ENCODE measurements at places on chromosomes 3 and 15.
A peak's percentile ranks its signal among the peaks of the same experiment; 100 is the strongest.

DNA sequence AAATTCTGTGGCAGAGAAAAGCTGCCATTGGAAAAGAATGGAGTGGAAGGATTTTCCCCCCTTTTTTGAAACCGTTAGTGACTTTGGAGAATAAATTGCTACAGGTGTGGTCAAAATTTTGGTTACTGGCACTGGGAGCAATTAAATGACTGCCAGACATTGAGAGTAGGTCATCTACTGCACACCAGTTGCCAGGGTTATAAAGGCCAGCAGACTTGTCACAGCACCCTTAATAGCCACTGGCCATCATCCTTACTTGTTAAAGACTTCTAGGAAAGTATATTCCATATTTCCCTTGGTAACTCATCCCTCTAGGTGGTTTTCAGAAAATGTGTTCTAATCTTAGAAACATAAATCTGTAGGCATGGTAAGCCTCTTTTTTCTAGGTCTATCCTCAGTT is 8.0 kb downstream of the PIK3CA start:
- no peak for DNase-seq

- no peak for DNase-seq
Measured at GRCh38 chr15:40357246-40357645, 773 bp upstream of the DISP2 start.

GRCh38 chr3:133293397-133294110 is 106.3 kb upstream of the BFSP2 start:
- DNase-seq, result no peak

- DNase-seq, result no peak
Measured at GRCh38 chr3:183802989-183803388, 22.4 kb downstream of the MAP6D1 start.

GRCh38 chr3:190605385-190605784 is 91.5 kb downstream of the IL1RAP start:
- no peak for DNase-seq

DNA sequence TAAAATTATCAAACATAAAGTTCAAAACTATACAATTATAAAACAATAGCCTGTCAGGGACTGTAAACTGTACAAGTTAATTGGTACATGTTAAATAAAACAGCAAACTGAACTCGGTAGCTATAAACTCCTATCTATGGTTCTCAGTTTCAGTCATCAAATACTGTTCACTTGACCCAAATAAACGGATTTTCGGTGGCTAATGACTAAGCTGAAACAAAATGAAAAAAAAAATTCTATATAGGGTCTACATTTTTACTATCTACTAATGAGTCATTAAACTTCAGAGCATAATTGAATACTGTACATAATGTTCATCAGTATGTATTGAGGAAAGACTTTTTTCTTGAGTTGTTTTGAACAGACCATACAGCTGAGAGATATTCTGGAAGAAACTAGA is 6.6 kb downstream of the PROK2 start:
- no peak for DNase-seq

DNA sequence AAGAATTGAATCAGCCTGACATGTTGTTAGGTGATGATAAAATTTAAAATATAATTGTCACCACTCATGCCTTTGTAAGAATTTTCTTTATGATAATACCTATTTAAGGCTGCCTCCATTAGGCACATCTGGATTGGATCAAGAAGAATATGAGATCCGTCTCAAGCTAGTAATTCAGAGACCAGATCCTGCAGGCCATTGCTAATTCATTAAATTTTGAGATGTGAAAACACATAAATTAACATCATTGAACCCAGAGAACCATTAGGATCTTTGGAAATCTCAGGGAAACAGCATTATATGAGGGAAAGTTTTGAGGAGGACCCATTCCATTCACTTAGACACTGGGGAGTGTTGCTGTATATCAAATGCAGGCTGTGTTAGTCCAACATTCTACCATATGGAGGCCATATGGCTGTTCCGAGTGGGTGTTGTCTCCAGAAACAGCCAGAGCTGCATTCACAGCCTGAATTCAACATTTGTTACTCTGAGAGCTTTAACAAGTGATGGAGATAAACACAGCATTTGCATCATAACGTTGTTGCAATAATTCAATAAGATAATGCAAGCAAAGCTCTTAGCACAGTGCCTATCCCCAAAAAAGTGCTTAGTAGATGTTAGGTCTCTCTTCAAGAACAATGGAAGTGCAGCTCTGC is 67.4 kb downstream of the DTWD1 start:
- no peak for DNase-seq

DNA sequence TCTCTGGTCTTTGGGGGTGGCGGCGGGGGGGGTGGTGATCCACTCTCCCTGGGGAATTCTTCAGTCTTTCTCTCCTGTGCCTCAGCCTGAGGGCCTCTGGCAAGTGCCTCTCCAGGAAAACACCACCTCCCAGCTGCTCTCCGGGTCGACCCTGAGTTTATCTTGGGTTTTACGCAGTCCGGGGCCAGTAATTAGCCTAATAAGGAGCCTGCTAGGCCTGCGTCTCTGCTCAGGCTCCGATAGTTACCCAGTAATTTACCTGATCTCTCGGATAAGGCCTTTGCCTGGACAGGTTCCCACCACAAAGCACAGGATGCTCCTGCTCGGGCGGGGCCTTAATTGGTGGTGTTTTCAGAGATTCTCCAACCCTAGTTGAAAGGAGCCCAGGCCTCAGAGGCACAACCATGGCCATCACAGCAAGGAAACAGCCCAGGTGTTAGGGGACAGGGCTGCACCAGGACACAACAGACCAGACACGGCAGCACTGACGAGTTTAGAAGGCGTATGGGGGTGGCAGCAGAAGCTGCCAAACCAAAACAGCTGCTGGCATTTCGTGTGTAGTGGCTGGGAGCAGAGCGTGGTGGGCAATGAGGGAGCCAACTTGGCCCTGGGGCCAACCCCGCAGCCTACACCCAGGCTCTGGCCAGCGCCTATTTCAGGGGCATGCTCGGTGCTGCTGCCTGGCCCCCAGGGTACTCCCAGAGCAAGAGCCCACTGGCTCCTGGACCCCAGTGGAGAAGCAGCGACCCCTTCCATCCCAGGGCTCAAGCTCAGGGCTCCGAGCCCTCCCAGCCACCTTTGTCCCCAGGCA is 71.4 kb downstream of the KLF13 start:
- DNase-seq, result no peak

- no peak for DNase-seq
Measured at GRCh38 chr15:43932907-43933306, 106.1 kb downstream of the WDR76 start.

GRCh38 chr15:53836618-53837017 is 77.2 kb upstream of the WDR72 start:
- DNase-seq, result peak; percentile 22

- no peak for DNase-seq
Measured at GRCh38 chr3:149448331-149448831, 26.1 kb upstream of the TM4SF4 start.

GRCh38 chr15:99755692-99756409 is 22.6 kb upstream of the LYSMD4 start:
- DNase-seq, result peak; percentile 74

DNA sequence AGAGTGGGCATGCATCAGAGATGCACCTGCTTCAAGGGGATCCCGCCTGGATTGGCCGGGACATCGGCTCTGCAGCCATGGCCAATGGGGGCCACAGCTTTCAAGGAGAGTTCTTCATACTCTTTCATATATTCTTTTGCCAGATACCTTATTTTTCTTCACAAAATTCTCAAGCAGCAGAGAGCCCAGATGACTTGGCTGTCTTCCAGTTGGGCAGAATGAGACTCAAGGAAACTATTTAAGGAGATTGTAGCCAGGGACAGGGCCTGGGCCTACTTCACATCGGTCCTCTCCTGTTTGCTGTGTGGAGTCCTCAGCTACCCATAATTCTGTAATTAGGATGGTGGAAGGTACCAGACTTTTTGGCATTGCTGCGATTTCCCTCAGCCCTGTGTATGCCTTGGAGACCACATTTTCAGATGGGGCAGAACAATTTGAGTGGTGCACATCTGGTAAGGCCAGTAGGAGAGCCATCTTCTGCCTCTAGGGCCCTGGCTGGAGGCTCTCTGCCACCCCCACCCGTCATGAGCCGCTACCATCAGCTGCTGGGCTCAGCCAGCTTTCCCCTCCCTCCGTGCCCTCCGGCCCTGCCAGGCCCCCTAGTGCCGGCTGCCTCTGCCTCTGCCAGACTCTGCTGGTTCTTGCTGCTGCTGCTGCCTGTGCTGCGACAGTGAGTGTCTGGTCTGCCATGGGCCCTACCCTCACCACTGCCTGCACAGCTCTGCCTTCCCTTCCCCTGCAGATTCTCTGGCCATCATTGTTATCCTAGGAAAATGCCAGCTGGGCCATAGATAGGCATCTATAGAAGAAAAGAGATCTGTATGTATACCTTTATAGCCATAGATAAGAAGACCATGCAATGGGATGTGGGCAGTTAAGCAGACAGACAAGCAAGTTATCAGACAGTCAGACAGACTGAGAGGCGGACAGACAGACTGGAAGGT is 6.7 kb downstream of the PLIN1 start:
- DNase-seq, result no peak

- peak; percentile 47 for DNase-seq
Measured at GRCh38 chr3:52204337-52205073, 6.5 kb downstream of the ALAS1 start.

DNA sequence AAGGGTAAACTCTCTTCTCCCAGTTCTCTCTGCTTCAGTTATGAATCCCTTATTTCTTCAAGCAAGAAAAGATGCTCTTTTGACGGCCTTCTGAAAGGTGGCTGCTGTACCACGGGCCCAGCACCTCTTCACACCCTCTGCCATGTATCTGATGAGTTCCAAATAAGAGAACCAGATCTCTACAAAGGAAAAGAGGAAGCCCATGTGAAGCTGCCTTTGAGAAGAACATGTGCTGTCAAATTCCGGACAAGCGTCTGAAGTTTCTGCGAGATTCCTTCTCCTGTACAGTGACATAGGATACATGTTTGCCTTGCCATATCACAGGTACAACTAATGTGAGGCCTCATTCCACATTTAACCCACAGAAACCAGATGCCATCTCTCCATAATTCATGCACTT is 59.2 kb downstream of the SH3BP5 start:
- DNase-seq, result no peak

GRCh38 chr3:117532268-117532667 is 822.7 kb downstream of the TUSC7 start:
- DNase-seq, result no peak

DNA sequence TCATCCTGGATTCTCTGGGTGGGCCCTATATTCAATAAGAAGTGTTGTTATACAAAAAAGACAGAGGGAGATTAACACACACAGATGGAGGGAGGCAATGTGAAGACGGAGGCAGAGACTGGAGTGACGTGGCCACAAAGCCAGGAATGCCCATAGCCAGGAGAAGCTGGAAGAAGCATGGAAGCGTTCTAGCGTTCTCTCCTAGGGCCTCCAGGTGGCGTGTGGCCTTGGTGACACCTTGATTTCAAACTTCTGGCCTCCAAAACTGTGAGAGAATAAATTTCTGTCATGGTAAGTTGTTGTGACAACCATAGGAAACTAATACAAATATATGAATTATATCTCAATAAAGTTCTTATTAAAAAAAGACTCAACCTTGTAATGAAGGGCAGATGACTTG is 21.3 kb downstream of the THBS1 start:
- peak; percentile 40 for DNase-seq

DNA sequence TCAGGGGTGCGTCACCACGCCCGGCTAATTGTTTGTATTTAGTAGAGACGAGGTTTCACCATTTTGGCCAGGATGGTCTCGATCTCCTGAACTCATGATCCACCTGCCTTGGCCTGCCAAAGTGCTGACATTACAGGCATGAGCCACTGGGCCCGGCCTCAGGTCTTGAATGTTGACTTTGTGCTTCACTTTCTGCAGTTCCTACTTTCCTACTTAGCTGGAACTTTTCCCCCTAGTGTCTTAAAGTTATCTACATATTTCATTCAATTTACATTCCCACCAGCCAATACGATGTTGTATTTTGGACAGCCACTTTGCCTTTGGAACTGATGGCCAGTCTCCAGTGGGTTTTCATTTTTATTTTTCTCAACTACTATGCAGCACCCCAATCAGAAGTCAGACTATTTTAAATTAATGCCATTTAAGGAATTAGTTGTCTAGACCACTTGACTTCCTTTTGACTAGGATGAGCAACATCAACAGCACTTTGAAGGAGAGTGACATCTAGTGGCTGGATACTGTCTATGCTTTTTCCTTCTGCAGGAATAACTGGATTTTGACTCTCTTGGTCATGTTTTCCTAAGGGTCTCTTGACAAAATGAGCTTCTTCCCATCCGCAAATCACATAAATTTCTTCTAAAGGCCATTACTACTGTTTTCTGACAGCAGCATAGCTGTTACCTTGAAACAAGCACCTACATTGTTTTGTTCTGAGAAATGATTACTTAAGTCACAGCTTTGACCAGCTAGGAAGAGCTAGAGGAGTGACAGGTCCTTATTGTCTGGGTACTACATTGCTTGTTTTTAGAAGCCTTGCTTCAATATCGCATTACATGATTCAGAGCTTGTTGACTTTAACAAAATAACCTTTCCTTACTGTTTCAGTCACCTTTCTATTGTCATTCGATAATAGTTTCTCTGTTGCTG is 140.2 kb downstream of the ITPR1 start:
- peak; percentile 52 for DNase-seq

DNA sequence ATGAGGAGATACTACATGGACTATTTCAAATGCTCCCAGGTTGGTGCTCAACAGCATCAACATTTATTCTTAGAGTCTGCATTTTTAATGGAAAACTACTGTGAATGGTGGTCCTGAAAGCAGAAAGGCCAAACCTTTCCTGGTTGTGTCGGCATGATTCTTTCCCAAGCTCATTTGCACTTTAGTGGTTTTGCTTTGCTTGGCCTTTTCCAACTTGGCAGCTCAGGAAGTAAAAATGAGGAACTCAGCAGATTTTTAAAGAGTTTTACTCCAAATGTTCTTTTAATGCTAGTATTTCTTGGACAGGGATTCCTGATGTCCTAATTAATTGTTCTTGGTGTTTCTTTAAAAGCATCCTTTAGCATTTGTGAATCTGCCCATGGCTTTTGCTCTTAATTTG is 197.4 kb downstream of the SLC9A9 start:
- no peak for DNase-seq

- no peak for DNase-seq
Measured at GRCh38 chr15:99818872-99819271, 85.6 kb upstream of the LYSMD4 start.

DNA sequence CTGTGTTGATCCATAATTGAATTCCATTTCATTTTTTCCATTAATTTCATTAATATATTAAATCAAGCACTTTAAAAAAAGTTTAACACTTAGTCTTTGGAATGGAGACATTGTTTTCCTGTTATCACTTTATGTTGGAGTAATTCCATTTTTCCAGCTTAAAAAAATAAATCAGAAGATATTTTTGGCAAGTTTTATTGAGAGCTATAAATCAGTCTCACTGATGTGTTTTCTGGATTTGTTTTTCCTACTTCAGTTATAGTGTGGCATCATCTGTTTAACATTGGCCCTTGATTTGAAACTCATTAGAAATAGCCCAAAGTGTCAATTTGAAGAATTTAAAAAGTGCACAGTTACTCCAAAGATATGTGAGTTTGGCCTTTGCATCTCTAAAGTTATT is 53.1 kb downstream of the MAP2K5 start:
- no peak for DNase-seq

- no peak for DNase-seq
Measured at GRCh38 chr3:100614941-100615340, 5.5 kb downstream of the ADGRG7 start.
